ENCODE measurements at places on chromosomes 11 and 22.
A peak's percentile ranks its signal among the peaks of the same experiment; 100 is the strongest.

DNA sequence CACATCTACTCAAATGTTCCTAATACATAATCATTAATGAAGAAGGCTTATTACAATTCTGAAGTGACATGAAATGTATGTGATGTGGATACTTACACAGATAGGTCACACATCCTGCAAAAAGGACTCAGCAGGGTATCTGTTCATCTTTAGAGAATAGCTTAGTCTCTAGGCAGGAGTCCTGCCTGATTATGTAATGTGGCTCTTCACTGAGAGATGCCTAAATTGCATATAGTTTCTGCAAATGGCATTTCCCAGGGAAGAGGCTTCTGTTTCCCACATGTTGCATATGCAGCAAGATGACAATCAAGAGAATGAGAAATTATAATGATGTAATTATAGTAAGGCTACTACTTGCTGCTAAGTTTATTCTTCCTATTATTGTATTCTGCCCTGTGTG is 58.8 kb upstream of the SLC36A4 start:
- no peak for DNase-seq

GRCh38 chr11:118216621-118217481 is 8.0 kb downstream of the JAML start:
- DNase-seq = no peak

GRCh38 chr11:87428266-87428665 is 390.5 kb downstream of the TMEM135 start:
- peak; percentile 25 for DNase-seq

DNA sequence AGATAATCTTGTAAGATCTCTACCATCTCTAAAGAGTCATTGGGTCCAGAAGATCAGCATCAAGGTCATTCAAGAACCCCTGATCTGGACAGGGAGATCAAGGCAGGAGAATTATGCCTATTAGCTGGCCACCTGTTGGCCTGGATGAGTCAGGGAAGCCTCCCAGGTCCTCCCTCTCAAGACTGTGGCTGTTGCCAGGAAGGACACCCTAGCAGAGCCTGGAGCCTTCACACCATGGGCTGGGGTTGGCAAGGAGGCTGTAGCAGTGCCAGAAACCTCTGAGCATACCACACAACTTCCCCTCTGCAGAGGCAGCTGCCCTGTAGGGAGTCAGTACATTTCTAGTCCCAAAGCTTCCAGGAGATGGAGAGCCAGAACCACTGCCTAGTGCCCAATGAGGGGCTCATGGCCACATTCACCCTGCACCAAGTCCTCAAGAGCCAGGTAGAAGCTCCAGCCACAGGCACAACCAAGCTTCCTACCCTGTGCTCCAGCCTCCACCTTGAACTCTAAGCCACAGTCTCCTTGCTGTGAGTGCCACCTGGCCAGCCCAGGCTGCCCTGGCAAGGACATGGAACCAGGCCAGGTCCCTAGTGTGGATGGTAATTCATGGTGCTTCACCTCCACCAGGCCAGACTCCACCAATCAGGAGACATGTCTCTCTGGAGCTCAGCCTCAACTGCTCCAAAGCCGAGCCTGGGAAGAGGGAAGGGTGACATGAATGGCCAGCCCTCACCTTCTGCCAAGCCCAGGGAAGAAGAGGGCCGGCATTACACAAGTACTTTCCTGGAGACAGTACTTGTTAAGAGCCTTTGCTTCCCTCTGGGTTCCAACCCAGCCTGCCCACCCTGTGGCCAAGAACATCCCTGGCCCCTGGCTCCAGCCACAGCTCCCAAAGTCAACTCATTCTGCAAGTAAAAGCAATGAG is 124.3 kb downstream of the BUD13 start:
- no peak for DNase-seq

DNA sequence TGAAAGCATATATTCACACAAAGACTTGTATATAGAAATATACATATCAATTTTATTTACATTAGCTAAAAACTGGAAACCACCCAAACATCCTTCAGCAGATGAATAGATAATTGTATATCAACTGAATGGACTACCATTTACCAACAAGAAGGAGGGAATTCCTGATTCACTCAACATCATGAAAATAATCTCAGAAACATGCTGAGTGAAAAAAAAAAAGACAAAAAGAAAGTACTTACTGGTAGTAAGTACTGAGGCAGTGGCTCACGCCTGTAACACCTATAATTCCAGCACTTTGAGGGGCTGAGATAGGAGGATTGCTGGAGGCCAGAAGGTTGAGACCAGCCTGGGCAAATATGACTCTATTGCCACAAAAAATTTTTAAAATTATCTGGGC is 7.4 kb upstream of the IPO7 start:
- DNase-seq = no peak

DNA sequence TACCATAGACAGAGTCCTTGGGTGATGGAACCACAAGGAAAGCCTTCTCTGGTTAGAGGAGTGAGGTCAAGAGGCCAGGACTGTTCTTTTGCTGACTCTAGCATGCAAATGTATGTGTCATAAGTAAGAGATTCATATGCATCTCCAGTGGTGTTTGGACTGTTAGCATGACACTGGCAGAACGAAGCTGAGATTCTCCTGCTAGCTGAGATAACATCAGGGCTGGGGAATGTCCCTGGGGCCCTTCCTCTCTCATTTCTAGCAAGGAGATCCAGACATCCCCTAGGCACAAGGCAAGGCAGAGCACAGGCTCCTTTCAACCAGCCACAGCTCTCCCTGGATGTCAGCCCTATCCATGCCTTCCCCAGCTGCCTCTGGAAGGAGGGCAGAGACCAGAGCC is 711.3 kb downstream of the OPCML start:
- peak; percentile 40 for DNase-seq

All from AG20443 (cell line).